ENCODE measurements at places on chromosomes 4 and X. TPM values are rescaled to one million over a fixed set of nuclear protein-coding genes. Genes with fewer than 3 reads are reported as not detected.

The KIAA1210 gene
- not detected for total RNA-seq

GRCh38 chr4:141810038-141810711 lies 173.8 kb downstream of the IL15 start:
- no peaks in the 10 kb centered on the region for H3K4me1 ChIP-seq
- no peak overlapping the region for H3K4me3 ChIP-seq
- H3K27ac ChIP-seq = no peak overlapping the region
- no peaks in the 10 kb centered on the region for H3K36me3 ChIP-seq

The SPIN2A gene
- total RNA-seq = 0.48 TPM

The USP17L21 gene
- total RNA-seq = not detected

- no peak overlapping the region for H3K27ac ChIP-seq
- no peak for DNase-seq
- H3K4me1 ChIP-seq = peaks cover 5% of the 10 kb centered on the region
- no peaks in the 10 kb centered on the region for H3K27me3 ChIP-seq
- peaks cover 12% of the 10 kb centered on the region for H3K36me3 ChIP-seq
These were observed 25.6 kb downstream of the CHM start for GRCh38 chrX:86021652-86022289.

GRCh38 chrX:23952984-23953907 lies 45.4 kb downstream of the CXorf58 start:
- no peaks in the 10 kb centered on the region for H3K27me3 ChIP-seq
- H3K27ac ChIP-seq = peak overlapping the region; percentile 92

GRCh38 chr4:186882293-186882692 lies 158.6 kb upstream of the FAT1 start:
- H3K4me3 ChIP-seq = no peak overlapping the region
- H3K36me3 ChIP-seq = no peaks in the 10 kb centered on the region
- H3K4me1 ChIP-seq = no peaks in the 10 kb centered on the region
- H3K27me3 ChIP-seq = no peaks in the 10 kb centered on the region

GRCh38 chrX:115494161-115494560 lies 66.8 kb upstream of the PLS3 start:
- H3K4me1 ChIP-seq = no peaks in the 10 kb centered on the region
- no peak for DNase-seq
- no peaks in the 10 kb centered on the region for H3K36me3 ChIP-seq
- H3K4me3 ChIP-seq = no peak overlapping the region

The CXCL8 gene
- 0.81 TPM for total RNA-seq

The MAGEE2 gene
- total RNA-seq = not detected
